ENCODE measurements at places on chromosomes 1 and 21.

GRCh38 chr1:7117399-7118281 lies 332.4 kb downstream of the CAMTA1 start:
- peak; percentile 76 for DNase-seq

DNA sequence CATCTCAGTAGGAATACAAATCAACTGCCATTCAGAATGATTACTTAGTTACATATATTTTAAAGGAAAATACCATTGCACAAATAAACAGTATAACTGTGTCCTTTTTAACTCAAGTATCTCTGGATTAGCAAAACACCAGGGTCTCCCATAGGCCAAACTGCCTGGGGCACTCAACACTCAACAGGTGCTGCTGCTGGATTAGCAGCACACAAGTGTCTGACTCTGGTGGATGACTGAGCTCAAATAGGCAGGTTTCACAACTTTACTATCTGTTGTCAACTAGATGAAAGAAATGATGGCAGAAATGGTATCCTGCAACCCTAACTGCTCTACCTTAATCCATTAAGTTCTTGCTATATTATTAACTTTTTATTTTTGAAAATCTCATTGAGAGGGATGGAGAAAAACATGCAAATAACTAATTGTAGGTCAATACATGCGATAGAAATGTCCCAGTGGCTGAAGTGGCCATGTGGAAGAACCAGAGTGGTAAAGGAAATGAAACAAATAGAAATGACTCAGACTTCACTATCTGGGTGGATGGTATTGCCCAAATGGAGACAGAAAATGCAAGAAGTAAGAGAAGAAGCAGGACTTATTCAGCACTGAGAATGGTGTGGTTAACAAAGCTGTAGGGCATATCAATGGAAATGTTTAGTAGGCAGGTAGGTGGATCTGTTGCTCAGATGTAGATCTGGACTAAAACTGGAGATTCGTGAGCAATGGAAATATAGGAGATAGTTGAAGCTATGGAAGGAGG lies 90.8 kb upstream of the CCDC190 start:
- DNase-seq, result no peak

DNA sequence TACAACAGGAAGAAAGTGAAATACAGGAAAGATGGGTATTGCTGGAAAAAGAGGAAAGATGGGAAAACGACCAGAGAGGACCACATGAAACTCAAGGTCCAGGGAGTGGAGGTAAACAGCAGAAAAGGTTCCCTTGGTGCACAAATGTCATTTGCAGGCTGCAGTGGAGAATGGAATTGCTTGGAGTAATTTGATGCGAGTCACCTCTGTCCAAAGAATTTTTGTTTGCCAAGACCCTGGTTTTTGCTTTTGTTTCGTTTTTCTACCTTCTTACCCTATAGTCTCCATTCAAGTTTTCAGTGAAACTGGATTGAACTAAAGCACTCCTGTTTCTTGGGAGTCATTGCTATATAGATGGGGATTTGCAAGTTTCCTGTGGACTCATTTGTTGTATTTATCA lies 464.3 kb downstream of the CAMTA1 start:
- DNase-seq, result no peak

DNA sequence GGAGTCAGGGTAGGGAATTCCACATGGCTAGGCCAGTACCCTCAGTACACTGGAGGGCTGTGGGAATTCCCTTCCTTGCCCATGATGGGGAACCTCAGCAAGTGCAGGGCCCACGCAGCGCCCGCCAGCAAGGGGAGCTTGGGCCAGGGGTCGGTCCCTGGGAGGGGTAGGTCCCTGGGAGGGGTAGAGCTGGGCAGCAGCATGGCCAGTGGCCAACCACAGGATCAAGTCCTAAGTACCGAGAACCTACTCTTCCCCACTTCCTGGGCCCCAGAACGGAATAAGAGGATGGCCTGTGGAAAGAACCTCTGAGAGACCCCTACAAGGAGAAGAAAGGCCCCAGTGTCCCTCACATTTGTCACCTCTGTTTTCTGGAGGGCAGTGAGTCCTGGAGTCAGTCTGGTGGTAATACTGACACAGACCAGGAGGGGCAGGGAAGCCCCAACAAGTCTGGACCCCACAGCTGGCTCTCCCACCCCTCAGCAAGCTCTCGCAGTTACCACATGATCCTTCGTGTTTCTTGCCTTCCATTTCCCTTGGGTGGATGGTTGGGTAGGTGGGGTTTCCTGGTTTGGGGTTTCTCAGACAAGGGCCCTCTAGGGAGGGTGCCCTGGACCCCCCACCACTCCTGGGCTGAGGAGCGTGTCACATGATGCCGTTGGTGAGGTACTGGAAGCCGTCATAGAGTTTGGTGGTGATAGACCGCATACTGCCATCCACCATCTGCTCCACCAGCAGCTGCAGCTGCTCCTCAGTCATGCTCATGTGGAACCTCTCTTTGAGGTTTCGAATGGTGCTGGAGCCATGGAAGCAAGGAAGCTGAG lies 10.3 kb downstream of the ZNF687 start:
- no peak for DNase-seq

DNA sequence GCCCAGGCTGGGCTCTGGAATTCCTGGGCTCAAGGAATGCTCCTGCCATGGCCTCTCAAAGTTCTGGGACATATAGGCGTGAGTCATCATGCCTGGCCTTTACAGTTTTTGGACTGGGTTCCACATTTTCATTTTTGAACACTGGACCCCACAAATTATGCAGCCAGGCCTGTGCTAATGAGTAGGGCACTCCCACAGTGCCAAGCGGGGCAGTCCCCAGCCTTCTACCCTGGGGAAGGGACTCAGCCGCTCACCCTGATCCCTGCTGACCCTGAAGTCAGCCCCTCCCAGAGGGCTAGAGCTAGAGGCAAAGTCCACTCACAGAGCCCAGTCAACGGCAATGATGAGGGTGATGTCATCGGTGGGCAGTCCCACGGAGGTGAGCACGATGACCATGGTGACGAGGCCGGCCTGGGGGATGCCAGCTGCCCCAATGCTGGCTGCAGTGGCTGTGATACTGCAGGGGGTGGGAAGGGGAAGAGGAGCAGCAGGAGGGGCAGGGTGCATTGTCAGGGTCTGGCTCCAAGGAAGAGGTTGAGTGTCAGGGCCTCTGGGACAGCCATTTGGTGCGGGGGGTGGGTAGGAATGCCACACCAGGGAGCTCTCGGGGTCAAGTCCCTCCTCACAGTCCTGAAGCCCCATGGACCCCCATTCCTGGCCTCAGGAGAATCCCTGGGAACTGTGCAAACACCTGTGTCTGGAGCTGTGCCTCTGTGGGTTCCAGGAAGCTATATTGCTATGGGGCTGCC lies 27.6 kb downstream of the PODN start:
- DNase-seq, result no peak

- DNase-seq, result no peak
Observed at GRCh38 chr1:173580658-173581057, 22.2 kb downstream of the SLC9C2 start.

DNA sequence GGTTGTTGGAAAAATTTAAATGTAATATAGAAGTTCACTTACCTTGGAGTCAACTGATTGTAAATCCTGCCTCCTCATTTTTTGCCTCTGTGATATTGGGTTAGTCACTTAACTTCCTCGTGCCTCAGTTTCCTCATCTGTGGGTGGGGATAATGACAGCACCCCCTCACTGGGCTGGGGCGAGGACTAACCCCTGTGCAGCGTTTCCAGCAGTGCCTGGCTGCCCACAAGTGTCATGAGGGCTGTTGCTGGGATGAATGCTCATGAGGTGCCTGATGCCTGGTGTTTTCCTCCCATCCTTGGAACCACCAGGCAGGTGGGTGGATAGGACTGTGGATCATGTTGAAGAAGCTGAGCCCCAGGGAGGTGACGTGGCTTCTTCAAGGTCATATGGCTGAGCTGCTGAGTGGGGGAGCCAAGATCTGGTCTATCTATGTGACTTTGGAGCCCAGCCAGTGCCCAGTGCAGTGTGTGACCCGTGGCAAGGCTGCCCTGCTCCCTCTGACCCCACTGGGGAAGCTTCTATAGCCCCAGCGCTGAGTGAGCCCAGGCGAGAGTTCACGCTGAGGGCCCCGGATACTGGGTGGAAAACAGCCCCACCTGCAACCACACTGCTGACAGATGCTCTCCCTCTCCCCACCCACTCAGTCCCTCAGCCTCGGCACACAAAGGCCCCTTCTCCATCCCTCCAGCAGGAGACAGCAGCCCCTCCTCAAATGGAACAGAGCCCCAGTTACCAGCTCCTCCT lies 446.0 kb downstream of the PTPRU start:
- DNase-seq, result no peak

- no peak for DNase-seq
Observed at GRCh38 chr1:205545001-205545919, 40.8 kb downstream of the CDK18 start.

- no peak for DNase-seq
Observed at GRCh38 chr1:113515498-113515897, 125.2 kb downstream of the MAGI3 start.

GRCh38 chr1:176379626-176380339 lies 83.2 kb upstream of the PAPPA2 start:
- DNase-seq, result no peak

- no peak for DNase-seq
Observed at GRCh38 chr1:6582370-6582769, 2.6 kb downstream of the ZBTB48 start.

DNA sequence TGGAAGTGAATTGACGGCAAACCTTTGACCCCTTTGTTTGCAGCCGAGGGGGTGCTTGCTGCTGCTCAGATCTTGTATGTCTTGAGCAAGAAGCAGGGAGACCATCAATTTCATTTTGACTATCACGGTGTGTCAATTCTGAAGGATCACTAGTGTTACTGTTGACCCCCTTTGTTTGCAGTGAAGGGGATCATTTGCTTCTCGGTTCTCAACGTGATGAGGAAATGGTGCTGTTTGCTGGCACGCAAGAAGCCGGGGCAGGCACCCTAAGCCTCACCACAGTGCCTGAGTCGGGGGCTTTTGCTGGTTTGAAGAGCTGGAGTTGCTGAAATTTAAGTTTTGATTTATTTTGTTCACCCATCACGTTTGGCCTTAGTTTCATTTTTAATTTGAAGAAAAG lies 7.5 kb downstream of the RBM15 start:
- no peak for DNase-seq

DNA sequence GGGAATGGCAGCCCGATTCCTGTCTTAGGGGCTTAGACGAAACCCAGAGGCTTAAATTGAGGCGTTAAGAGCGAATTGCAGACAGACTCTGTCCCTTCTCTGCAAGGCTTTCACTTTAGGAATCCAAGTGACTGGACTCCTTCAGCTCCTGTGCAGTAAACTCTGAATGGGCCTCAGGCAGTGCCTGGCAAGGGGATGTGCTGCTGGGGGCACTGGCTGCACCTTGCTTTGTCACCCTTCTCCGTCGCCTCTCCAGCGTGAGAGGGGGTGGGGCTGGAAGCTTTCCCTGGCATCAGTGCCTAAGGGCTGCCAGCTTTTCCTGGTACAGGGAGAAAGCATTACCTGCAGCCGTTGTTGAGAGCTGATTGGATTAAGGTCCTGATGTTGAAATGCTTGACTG lies 39.9 kb upstream of the NFASC start:
- DNase-seq, result no peak

GRCh38 chr1:247409869-247410544 lies 6.0 kb upstream of the NLRP3 start:
- DNase-seq, result no peak

DNA sequence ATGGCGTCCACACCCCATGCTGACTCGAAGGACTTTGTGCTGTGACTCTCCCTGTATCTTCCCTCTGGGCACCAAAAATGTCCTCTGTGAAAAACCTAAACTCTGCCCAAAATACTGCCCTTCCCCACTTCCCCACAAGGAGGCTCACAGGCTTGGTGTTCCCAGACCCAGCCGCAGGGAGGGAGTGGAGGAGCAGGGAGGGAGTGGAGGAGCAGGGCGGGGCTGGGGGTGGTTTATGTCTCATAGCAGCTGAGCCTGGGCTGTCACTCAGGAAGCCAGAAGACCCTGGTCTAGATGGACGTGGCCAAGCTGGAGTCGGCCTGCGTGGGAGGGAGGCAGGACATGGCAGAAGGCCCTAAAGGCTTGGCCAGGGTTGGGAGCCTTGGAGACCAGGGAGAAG lies 461.7 kb downstream of the PTPRU start:
- DNase-seq, result no peak

- DNase-seq, result no peak
Observed at GRCh38 chr1:27348861-27349783, 7.3 kb downstream of the SYTL1 start.

DNA sequence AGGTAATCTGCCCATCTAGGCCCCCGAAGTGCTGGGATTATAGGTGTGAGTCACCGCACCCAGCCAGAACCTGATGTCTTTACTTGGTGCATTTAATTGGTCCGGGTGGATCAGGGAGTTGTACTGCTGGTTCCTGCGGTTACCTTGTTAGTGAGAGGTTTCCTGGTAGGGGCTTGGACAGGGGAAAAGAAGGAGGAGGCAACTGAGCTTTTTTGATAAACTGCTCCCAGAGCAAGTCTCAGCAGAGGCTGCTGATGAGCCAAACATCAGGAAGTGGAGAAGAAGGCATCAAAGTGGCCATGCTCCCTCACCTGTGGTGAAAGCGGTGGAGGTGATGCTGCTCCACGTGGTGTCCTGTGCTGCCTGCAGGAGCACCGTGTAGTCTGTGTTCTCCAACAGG lies 161.5 kb upstream of the KIAA0040 start:
- DNase-seq, result no peak

DNA sequence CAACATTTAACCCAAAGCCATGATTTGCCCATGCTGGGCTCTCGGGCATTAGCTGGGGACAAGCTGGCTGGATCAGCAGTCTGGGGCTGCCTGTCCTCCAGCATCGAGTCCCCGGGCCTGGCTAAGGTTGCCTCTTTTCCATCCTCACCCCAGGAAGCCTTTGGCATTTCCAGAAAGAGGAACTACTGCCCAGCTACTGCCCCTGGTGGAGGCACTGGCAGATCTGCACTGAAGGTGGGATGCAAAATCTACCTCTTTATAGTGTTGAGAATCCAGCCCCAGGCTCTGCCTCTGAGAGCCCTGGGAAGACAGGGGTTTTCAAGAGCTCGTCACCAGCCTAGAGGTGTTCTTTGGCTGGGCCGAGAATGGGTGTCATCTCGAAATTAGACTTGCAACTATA lies 635.9 kb downstream of the MATN1 start:
- no peak for DNase-seq

- DNase-seq, result no peak
Observed at GRCh38 chr1:67896826-67897225, 63.6 kb upstream of the GNG12 start.

- no peak for DNase-seq
Observed at GRCh38 chr21:34724857-34725195, 56.0 kb downstream of the CLIC6 start.

DNA sequence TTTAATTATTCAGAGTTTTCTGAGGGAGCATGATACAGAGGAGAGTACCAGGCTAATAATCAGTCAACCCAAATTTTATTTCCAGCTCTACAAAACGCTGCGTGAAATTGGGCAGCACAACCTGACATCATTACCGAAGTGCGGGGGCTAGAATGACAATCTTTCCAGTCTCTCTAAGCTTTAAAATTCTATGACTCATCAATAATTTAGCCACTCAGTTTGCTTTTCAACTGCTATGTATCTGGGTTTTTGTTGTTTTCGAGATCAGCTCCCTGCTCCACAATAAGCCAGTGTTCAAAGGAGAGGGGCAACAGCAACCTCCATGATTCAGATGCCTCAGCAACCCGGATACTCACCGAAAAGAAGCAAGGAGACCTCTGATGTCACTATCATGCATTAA lies 13.9 kb downstream of the SORT1 start:
- no peak for DNase-seq

- no peak for DNase-seq
Observed at GRCh38 chr1:48794816-48795215, 18.1 kb upstream of the BEND5 start.

GRCh38 chr21:15472108-15473040 lies 257.4 kb upstream of the USP25 start:
- no peak for DNase-seq

GRCh38 chr1:55702064-55702463 lies 486.9 kb upstream of the USP24 start:
- DNase-seq, result no peak

GRCh38 chr1:78060857-78061563 lies 15.2 kb downstream of the GIPC2 start:
- DNase-seq, result no peak

All from GM04504 (cell line).